Kidney tubule cell (primary cell): ENCODE measurements at places on chromosomes 7 and 10.
A peak's percentile ranks its signal among the peaks of the same experiment; 100 is the strongest.

DNA sequence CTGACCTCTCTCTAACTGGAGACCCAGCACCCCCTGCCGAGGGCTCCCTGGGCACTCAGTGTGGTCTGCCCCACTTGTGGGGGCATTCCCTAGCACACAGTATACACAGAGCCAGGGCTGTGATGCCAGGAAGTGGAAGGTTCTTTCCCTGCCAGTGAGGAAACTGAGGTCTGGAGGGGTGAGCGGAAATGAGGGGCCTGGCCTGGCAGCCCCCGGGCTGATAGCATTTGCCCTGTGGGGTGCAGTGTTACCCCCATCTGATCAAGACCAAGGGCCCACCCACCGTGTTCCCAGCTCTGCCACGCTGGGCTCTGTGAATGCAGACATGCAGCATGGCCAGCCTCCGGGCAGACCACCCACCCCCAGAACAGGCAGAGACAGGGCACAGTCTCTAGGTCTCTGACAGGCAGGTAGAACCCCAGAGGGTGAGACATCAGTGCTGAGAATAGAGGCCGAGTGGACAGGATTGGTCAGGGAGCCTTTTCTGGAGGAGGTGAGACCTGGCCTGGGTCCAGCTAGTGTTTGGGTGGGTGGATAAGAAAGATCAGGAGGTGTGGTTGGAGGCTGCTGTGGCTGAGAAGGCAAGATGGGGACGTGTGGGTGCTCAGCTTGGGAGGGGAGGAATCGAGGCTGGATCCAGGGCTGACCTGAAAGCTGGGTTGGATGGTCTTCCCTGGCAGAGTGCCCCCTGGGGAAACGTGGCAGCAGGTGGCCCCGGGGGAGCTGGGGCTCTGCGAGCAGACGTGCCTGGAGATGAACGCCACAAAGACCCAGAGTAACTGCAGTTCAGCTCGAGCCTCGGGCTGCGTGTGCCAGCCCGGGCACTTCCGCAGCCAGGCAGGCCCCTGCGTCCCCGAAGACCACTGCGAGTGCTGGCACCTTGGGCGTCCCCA, 10.8 kb upstream of the ZNF862 start:
- DNase-seq = no peak

GRCh38 chr7:20190560-20191390, 26.4 kb downstream of the MACC1 start:
- no peak for DNase-seq

- DNase-seq = no peak
Measured at GRCh38 chr7:29494350-29494749, 69.3 kb upstream of the PRR15 start.

- no peak for DNase-seq
Measured at GRCh38 chr7:89458114-89458513, 662.6 kb upstream of the TEX47 start.

DNA sequence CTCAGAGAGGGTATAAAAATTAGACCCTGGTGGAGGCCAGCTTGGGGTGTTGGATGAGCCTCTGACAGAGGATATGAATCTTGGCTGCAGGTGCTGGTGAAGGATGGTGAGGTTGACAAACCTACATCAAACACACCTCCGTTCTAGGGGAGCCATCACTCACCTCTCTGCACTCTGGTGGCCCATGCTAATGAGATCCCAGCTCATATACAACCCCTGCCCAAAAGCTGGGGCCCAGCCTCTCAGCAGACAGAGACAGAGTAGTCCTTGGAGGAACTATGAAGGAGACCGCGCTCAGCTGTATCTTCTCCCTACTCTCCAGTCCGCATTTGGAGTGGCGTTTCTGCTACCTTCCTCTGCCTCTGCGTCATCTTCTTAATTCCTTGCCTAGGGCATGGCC, 83.1 kb upstream of the SORCS3 start:
- no peak for DNase-seq

- peak; percentile 40 for DNase-seq
Measured at GRCh38 chr10:46520941-46521340, 35.5 kb downstream of the GPRIN2 start.

GRCh38 chr7:36962367-36962766, 238.1 kb upstream of the AOAH start:
- DNase-seq = peak; percentile 84

DNA sequence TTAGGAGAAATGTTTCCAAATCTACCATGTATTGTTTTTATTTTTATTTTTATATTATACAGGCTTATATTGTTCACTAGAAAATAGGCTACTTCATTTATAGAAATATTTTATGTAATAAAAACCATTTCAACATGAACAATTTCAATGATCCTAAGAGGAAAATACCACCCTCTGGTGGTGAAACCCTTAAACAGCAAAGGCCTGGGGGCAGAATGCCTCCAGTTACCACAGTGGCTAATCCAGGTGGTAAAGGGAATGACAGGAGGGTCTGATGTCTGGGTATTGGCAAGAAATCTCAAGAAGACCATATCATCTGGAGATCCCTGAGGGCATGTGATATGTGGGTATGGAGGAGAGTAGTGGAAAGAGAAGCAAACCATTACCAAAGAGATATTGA, 19.3 kb downstream of the MACC1 start:
- peak; percentile 25 for DNase-seq

- DNase-seq = peak; percentile 58
Measured at GRCh38 chr7:77537778-77538280, 734 bp downstream of the PTPN12 start.

- DNase-seq = peak; percentile 44
Measured at GRCh38 chr7:130242198-130243014, 24.3 kb upstream of the CPA2 start.

DNA sequence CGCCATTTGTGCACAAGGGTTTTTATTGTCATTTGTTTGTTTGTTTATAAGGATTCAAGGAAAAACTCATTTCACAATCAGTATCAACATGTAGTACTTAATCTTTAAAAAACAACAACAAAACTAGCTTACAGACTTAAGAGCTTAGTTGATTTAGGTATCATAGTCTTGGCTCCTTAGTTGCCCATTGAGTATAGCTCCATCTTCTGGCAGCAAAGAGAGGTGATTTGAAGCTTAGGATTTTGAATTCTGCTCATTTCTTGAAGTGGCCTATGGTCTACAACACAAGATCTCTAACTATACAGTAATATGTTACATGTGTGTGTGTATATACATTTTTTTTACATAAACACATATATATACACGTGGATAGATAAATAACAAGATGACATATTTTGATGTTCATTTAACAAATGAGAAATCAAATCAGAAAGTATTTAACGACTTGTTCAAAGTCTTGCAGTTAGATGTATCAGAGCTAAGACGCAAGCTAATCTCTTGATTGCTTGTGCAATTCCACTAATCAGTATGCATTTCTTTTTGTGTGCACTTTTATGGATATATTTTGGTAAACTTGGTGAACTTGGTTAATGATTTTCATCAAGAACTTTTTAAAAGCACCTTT, 307.3 kb downstream of the CAMK1D start:
- DNase-seq = peak; percentile 65

- DNase-seq = no peak
Measured at GRCh38 chr10:486666-487322, 202.7 kb downstream of the DIP2C start.

DNA sequence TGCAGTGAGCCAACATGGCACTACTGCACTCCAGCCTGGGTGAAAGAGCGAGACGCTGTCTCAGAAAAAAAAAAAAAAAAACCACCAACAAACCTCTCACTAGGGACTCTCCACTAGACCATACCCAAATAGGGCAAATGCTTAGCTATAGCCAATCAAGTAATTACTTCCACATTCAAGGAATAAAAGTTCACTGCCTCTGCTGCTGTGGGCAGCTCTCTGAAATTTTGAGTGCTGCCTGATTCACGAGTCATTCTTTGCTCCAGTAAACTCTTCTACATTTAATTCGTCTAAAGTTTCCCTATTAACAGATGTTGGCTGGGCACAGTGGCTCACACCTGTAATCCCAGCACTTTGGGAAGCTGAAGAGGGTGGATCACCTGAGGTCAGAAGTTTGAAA, 4.7 kb upstream of the NRBF2 start:
- DNase-seq = peak; percentile 51

DNA sequence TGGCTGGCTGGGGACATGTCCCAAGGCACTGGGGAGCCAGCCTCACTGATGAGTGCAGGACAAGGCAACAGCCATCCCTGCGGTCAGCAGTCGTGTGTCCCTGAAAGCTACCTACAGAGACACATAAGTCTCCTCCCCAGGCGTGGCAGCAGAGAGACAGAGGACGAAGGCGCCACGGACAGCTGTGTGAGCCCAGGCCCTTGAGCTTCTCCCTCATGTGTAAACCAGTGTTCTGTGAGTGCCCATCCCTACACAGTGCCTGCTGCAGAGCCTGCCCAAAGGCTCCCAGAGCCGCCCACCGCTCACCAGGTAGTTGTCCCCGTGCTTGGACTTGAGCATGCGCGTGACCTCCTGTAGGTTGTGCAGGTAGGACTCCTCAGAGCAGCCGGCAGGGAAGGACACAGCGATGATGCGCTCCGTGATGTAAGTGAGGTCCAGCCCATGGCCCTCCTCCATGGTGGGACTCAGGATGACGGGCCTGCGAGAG, 142.7 kb downstream of the TNS3 start:
- no peak for DNase-seq

- peak; percentile 98 for DNase-seq
Measured at GRCh38 chr7:20219446-20220292, 2.5 kb upstream of the MACC1 start.

DNA sequence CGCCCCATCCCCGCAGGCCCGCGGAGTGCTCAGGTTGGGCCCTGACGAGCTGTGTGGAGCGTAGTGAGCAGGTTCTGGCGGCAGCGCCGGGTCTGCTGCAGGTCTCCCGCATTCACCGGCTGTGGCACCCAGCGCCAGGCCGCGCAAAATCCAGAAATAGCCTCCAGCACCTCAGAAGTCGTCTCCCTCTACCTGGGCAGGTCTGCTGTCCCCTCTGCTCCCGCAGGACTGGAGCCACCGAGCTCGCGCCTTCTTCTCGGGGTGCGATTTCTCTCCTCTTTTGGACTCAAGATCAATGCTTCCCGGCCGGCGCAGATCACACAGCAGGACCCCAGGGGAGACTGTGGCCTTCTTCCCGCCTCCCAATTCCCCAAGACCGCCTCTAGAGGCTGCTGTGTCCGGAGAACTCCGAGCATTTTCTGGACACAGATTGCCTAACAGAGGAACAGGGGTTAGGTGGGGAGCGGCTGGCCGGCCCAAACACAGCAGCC, 8.4 kb downstream of the TLX1 start:
- no peak for DNase-seq

GRCh38 chr7:132871419-132871818, 210.5 kb downstream of the CHCHD3 start:
- DNase-seq = no peak

DNA sequence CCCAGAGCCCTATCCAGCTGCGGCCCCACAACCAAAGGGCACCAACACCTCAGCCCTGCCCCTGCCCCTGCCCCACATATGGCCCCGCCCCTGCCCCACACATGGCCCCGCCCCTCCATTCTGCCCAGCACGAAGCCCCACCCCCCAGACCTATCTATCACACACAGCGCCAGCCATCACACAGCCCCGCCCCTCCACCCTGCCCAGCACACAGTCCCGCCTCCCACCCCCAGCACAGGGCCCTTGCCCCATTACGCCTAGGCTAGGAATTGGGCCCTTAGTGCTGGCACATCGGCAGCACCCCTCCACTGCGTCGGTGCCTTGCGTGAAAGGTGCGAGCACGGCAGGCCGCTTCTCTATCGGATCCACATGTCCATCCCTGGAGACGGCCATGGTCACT, 126.8 kb downstream of the MAD1L1 start:
- DNase-seq = no peak

DNA sequence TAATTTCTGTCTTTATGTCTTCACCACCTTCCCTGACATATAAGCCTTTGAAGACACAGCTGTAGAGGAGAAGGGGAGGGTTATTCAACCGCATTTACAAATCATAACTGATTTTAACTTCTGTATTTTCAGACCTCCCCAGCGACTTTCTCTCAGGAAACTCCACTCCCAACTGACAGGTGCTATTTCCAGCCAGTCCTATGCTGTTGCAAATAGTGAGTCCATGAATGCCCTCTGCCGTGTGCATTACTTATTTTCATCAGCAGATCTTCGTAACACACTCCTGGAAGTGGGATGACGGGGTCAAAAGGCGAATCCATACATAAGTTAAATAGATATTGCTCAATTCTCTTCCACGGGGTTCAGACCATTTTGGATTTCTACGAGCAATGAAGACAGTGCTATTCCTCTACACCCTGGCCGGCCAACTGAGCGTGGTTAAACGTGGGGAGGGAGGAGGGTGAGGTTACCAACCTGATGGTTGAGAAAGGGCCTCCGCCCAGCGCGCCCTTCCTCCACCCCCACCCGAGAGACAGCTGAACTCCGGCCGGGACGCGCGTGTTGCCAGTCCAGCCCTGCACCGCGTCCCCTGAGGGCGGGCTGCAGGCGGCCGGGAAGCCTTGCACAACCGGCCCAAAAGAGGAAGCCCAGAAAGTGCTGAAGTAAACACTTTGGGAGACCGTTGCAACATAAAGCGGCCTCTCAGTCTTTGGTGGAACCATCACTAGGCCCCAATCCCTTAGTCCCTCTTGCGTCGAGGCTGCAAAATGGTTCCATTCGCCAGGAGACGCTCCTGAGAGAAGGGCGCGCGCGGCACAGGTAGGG, at the start of gene APBB1IP:
Gene APBB1IP (plus strand): TSS at position 705 of the 825 bp plus-strand sequence. CDS start 53,986 bp downstream, outside the sequence.
- DNase-seq = peak; percentile 54
